Spleen (tissue), 13 donors: ENCODE measurements at places on chromosomes 11 and 22. TPM values are rescaled to one million over a fixed set of nuclear protein-coding genes. Genes with fewer than 3 reads are reported as not detected.

- peaks cover 20% of the 10 kb centered on the region for H3K4me1 ChIP-seq
- no peak overlapping the region for H3K27ac ChIP-seq
- no peak overlapping the region for H3K4me3 ChIP-seq
- H3K27me3 ChIP-seq, result no peaks in the 10 kb centered on the region
- no peak for DNase-seq
Observed at GRCh38 chr11:67632982-67633755, 3.4 kb upstream of the NUDT8 start.

GRCh38 chr11:38282718-38283117 is 1684.7 kb upstream of the RAG2 start:
- no peaks in the 10 kb centered on the region for H3K36me3 ChIP-seq
- no peak overlapping the region for H3K4me3 ChIP-seq
- no peak for DNase-seq
- no peaks in the 10 kb centered on the region for H3K27me3 ChIP-seq
- no peak overlapping the region for H3K27ac ChIP-seq

DNA sequence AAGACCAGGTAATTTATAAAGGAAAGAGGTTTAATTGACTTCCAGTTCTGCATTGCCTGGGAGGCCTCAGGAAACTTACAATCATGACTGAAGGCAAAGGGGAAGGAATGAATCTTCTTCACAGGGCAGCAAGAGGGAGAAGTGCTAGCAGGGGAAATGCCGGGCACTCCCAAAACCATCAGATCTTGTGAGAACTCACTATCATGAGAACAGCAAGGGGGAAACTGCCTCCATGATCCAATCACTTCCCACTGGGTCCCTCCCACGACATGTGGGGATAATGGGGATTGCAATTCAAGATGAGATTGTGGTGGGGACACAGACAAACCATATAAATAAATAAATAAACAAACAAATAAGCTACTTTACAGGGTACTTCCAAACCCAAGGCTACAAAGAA is 28.8 kb upstream of the EXPH5 start:
- H3K27ac ChIP-seq, result no peak overlapping the region
- H3K36me3 ChIP-seq, result no peaks in the 10 kb centered on the region
- no peak for DNase-seq
- H3K4me3 ChIP-seq, result no peak overlapping the region
- no peaks in the 10 kb centered on the region for H3K4me1 ChIP-seq
- H3K27me3 ChIP-seq, result no peaks in the 10 kb centered on the region

DNA sequence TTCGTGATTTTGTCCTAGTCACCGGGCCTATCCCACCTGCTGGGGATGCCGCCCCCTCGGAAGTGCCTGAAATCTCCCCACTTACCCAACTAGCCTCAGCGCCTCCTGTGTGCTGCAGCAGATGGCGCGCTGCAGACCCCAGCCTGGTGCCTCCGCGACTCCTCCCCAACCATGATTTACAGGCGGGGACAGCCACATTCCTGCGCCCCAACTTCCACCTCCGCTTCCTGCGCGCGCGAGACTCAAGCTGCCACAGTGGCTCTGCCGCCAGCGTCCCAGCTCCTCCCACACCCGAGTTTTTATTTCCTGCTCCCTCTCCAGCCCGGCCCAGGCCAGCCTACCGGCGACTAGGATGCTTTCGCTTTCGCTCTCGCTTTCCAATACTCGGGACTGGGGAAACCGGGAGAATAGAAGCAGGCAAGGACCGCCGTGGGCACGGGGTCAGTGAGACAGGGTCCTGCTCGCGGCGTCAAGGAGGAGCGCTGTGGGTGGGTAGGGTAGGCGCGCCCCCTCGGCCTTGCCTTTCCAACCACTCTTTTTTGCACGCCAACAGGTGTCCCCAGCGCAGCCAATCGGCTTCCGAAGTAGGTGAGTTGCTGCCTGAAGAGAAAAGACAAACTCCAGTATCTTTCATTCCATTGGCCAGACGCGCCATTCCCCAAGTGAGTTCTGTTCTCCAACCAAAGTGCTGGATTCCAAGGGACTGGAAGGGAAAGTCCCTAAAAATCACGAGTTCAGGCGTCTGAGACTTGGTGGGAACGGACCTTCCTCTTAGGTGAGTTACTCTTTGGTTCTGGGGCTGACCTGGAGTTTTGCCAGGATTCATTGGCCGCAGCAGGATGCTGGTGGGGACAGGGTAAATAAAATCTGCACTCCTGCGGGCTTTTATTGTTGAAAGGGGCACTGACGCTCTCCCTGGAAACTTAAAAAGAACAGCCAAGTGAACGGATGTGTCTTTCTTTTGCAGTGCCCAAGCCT is at the start of gene FAM111A:
Gene FAM111A, plus strand, starts transcription at position 327 of the 978 bp plus-strand sequence. CDS start 6,017 bp downstream, outside the sequence.
- peak within 1 kb of the TSS; percentile 98 for H3K27ac ChIP-seq
- DNase-seq, result peak; percentile 97
- peaks cover 49% of the 10 kb centered on the region for H3K4me1 ChIP-seq
- H3K27me3 ChIP-seq, result no peaks in the 10 kb centered on the region
- H3K4me3 ChIP-seq, result peak within 1 kb of the TSS; percentile 83
- H3K36me3 ChIP-seq, result peaks cover 4% of the 10 kb centered on the region

DNA sequence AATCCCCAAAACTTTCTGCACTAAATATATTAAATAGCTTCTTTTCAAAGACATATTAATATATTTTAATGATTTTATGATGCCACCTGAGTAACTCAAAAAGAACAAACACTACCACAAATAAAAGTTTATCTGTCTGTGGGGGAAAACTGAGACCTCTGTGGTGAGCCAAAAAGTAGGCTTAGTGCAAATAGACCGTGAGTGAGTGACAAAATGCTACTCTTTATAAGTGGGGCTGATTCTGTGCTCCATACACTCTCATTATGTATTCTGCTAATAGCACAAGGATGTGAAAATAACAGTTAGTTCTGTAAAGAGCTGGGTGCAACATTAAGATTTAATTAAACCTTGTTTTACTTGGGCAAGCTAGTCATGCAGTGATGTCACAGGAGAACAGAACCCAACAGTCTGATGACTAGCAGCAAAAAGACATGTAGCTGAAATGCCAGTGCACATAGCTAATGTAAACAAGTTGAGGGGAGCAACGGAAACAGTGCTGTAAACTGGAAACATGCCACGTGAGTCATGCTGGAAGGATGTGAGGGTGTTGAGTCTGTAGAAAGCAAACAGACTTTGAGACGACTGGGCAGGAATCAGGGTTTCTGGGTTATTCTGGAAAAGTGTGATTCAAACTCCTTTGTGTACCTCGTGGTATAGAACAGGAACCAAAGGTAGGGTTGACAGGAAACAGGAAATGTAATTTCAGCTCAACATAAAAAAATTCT is 1130.4 kb downstream of the LRRC4C start:
- H3K27me3 ChIP-seq, result no peaks in the 10 kb centered on the region
- no peaks in the 10 kb centered on the region for H3K36me3 ChIP-seq
- H3K27ac ChIP-seq, result no peak overlapping the region
- no peaks in the 10 kb centered on the region for H3K4me1 ChIP-seq
- no peak overlapping the region for H3K4me3 ChIP-seq

GRCh38 chr11:26198532-26199096 is 133.3 kb upstream of the ANO3 start:
- DNase-seq, result no peak
- H3K27me3 ChIP-seq, result no peaks in the 10 kb centered on the region
- no peak overlapping the region for H3K27ac ChIP-seq
- no peaks in the 10 kb centered on the region for H3K4me1 ChIP-seq

DNA sequence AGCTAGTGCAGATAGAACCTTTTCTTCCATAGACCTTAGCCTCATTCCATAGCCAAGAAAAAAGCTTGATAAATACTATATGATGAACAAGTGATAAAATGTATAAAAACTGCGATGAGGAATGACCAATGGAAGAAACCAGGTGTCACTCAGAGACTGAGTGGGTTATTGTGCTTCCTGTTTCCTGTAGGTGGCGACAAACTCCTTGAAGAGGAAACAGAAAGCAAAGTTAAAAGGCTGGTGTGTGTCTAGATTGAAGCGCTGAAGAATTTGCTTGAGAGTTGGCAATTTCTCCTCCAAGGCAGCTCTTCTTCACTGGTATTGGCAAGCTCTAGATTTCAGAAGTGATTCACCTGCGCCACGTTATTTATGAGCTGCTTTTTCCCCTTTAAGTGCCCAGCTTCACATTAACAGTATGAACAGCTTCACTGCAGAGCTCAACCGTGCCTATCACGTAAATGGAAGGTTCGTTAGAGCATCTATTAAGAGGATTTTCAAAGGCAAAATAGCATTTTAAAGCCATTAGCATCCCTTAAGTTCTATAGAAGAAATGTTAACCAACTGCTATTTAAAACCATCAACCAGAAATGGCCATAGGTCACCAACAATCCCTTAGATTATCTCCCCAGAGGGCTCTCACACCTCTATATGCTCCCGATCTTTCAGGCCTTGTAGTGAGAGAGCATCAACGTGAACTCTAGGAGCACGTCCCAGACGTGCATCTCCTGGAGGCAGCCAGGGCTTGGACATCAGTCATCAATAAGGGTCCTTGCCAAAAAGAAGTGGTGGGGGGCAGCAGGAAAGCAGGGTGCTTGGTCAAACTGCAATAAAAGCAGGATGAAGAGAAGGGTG is 179.4 kb downstream of the CADM1 start:
- no peak overlapping the region for H3K27ac ChIP-seq
- H3K36me3 ChIP-seq, result no peaks in the 10 kb centered on the region
- DNase-seq, result no peak
- no peaks in the 10 kb centered on the region for H3K27me3 ChIP-seq

GRCh38 chr22:49362211-49362839 is 465.3 kb downstream of the BRD1 start:
- H3K27me3 ChIP-seq, result no peaks in the 10 kb centered on the region
- no peak overlapping the region for H3K4me3 ChIP-seq
- DNase-seq, result peak; percentile 28
- H3K4me1 ChIP-seq, result no peaks in the 10 kb centered on the region
- H3K36me3 ChIP-seq, result no peaks in the 10 kb centered on the region

GRCh38 chr11:34216706-34217105 is 111.3 kb downstream of the NAT10 start:
- H3K36me3 ChIP-seq, result no peaks in the 10 kb centered on the region
- no peaks in the 10 kb centered on the region for H3K27me3 ChIP-seq
- H3K27ac ChIP-seq, result no peak overlapping the region
- no peak overlapping the region for H3K4me3 ChIP-seq
- H3K4me1 ChIP-seq, result no peaks in the 10 kb centered on the region

GRCh38 chr11:34928268-34928959 is 12.0 kb downstream of the PDHX start:
- H3K4me3 ChIP-seq, result no peak overlapping the region
- peaks cover 41% of the 10 kb centered on the region for H3K4me1 ChIP-seq
- DNase-seq, result no peak

GRCh38 chr11:41190437-41191082 is 268.9 kb downstream of the LRRC4C start:
- no peak overlapping the region for H3K27ac ChIP-seq
- H3K4me3 ChIP-seq, result no peak overlapping the region
- H3K27me3 ChIP-seq, result no peaks in the 10 kb centered on the region
- no peaks in the 10 kb centered on the region for H3K4me1 ChIP-seq
- no peaks in the 10 kb centered on the region for H3K36me3 ChIP-seq
- DNase-seq, result no peak

DNA sequence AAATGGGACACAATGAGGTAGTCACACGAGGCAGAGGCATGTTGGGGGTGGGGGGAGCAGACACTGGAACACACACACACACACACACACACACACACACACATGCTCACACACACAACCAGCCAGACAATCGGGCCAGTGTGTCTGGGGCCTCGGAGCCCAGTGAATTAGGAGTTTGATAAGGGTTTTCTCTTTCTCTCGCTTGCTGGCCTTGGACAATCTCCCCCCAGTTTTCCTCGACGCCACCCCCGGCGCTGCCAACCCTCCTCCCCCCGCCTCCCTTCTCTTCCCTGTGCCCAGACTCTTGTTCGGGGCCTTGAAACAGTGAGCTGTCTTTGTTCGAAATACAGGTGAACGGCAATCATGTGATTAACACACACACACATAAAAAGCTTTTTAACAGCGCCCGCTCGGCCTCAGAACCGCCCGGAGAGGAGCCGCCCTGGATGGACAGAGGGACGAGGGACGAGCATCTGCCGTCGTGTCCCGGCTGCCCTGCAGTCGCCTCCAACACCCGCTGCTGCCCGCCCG is 1.5 kb upstream of the SOX10 start:
- no peaks in the 10 kb centered on the region for H3K36me3 ChIP-seq
- DNase-seq, result no peak
- no peak overlapping the region for H3K27ac ChIP-seq
- H3K4me3 ChIP-seq, result no peak overlapping the region
- no peaks in the 10 kb centered on the region for H3K4me1 ChIP-seq

DNA sequence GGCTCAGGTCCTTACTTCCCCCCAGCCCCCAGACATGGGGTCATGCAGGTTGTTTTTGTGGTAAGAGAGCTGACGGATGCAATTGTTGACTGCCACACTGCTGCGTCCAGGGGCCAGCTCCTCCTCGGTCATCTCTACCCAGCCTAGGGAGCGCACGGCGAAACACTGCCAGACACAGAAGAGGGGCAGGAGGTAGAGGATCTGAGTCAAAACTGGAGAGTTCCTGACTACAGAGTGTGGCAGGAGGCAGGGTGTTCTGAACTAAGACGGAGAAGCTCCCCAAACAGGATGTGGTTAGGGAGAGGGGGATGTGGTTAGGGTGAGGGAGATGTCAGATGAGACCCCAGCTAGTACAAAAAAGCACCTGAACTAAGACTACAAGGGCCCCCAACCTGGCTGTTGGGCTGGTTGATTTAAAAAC is 12.3 kb downstream of the SMPD1 start:
- peak overlapping the region; percentile 65 for H3K27ac ChIP-seq
- H3K27me3 ChIP-seq, result no peaks in the 10 kb centered on the region
- no peak for DNase-seq
- H3K4me1 ChIP-seq, result peaks cover 42% of the 10 kb centered on the region
- H3K36me3 ChIP-seq, result no peaks in the 10 kb centered on the region

GRCh38 chr11:20022363-20023081 is 137.8 kb downstream of the DBX1 start:
- no peak overlapping the region for H3K4me3 ChIP-seq
- no peaks in the 10 kb centered on the region for H3K27me3 ChIP-seq
- H3K4me1 ChIP-seq, result no peaks in the 10 kb centered on the region
- no peaks in the 10 kb centered on the region for H3K36me3 ChIP-seq

GRCh38 chr11:125945797-125946520 is at the start of gene VSIG10L2:
Gene VSIG10L2, plus strand, starts transcription at chr11:125946044. Its CDS starts 12 bp downstream, at chr11:125946056.
- no peak within 1 kb of the TSS for H3K27ac ChIP-seq
- no peaks in the 10 kb centered on the region for H3K4me1 ChIP-seq
- no peak for DNase-seq
- H3K27me3 ChIP-seq, result no peaks in the 10 kb centered on the region

GRCh38 chr11:68186061-68186460 is 27.0 kb downstream of the KMT5B start:
- no peak for DNase-seq
- H3K27ac ChIP-seq, result no peak overlapping the region
- peaks cover 29% of the 10 kb centered on the region for H3K36me3 ChIP-seq
- H3K27me3 ChIP-seq, result no peaks in the 10 kb centered on the region
- H3K4me1 ChIP-seq, result peaks cover 22% of the 10 kb centered on the region
- no peak overlapping the region for H3K4me3 ChIP-seq

GRCh38 chr11:82942376-82942775 is 40.8 kb downstream of the DDIAS start:
- H3K4me1 ChIP-seq, result no peaks in the 10 kb centered on the region
- H3K36me3 ChIP-seq, result no peaks in the 10 kb centered on the region
- no peak overlapping the region for H3K27ac ChIP-seq
- H3K27me3 ChIP-seq, result no peaks in the 10 kb centered on the region
- H3K4me3 ChIP-seq, result no peak overlapping the region

Gene TMEM218
- total RNA-seq, result 12.0 TPM

Gene LGR4
- total RNA-seq, result 33.8 TPM

Gene LDHAL6A
- not detected for total RNA-seq

Gene HOATZ
- not detected for total RNA-seq

Gene GAS2L1
- total RNA-seq, result 13.8 TPM

Gene GAB2
- 50.2 TPM for total RNA-seq

Gene LRRC55
- total RNA-seq, result 0.60 TPM

Gene TENM4
- total RNA-seq, result 0.66 TPM

Gene CAT
- 138 TPM for total RNA-seq

Gene DCHS1
- total RNA-seq, result 45.7 TPM
